PC-9 (cell line): ENCODE measurements at places on chromosomes 5 and 9.

DNA sequence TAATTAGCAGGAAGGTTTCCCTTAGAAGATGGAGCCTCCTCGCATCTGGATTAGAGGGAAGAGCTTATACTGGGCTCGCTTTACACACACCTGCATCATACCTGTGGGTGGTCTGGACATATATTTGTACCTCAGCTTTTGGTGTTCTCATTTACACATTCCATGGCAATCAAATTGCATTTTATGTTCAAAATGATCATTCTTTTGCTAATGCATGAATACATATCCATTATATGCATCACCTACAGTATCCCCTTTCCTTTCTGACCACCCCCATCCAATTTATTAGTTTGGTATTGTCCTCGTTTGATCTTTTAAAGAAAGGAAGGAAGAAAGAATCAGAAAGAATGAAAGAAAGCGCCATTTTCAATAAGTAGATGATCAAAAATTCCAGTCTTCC lies 251.5 kb downstream of the SLF1 start:
- no peak for DNase-seq

DNA sequence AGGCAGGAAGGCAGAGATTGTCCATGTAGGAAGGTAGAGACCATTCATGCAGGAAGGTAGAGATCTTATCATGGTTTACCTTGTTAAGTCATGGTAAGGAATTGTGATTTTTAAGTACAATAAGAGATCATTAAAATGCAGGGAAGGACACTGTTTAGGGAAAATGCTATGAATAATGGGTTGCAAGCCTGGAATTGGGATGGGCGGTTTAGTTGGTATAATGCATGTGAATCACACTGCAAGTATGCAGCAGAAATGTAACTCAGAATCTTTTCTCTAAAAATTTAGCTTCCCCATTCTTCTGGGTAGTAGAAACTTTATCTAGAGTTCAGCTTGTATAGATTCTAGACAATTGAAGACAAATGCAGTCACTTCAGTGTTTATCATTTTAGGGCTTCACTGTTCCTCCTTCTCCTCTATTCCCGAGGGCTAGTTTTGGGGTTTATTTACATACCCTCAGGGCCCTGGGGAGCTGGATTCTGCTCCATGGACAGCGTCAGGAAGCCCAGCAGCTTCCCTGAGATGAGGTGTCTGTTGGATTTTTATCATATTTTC lies 212.0 kb downstream of the SREK1 start:
- no peak for DNase-seq

DNA sequence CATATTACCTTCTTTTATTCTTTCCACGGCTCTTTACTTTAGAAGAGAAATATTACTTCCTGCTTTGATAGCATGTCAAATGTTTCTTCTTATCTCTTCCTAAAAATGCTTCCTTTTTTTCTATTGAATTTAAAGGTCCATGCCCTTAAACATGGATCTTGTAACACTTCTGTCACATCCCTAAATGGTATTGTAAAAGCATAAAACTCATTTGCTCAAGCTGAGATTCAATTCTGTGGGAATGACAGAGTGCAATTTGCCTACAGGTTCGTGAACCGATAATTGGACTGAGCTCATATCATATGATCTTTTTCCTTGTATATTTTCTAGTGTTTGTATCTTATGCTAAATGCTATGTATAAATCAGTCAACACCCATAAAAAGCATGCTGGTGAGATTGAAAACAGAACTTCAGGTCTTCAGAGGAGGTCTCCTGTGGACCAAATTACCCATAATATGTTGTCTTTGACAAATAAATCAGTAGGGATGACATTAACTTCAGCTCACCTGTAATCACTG lies 429.3 kb downstream of the TMEM232 start:
- no peak for DNase-seq

DNA sequence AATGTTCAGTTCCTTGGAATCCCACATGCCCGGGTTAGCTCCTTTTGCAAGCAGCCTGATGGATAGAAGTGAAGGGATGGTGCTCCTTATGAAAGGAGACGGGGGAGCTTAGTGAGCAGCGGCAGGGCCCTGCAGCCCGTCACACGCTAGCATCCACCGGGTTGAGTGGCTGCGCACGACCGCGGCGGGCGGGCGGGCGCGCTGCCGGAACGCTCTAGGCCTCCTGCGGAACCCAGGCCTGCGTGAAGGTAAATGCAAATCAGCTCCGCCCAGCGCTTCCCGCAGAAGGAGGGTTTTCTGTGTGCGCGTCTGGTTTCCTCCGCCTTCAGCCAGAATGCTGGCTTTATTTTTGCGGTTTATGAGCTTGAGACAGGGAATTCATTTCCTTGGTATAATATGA lies 19.8 kb downstream of the IL12B start:
- peak; percentile 42 for DNase-seq

DNA sequence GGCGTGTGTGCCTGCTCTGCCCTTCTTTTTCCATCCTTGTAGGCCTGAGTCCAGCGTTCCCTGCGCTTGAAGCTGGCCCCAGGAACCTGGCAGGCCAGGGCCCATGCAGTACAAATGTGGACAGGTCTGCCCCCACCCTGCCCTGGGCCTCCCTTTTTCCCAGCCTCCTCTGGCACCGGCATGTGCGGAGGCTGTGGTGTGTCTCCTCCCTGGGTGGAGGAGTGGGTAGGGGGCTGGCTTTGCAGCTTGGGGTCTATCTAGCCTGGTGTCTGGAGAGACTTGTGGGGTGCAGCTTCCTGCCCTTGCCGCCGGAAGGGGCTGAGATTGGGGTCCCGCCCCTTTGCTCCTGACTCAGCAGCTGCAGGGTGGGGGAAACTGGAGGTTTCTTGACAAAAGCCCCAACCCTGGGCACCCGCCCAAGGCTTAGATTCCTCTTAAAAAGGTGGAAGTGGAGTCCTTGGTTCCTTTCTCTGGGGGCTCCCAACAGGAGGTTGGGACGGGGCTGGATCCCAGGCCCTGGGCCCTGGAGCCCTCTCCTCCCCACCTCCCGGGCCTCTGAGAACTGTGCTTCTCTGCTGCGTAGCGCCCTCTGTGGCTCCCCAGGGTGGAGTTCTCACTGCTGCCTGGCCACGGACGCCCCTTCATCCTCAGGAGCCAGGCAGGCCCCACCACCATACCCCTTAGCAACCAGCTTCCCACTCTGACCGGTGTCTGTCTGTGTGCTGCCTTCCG lies 18.0 kb downstream of the RXRA start:
- DNase-seq = no peak

GRCh38 chr5:181187500-181188213 lies 17.3 kb downstream of the TRIM7 start:
- DNase-seq = peak; percentile 84

GRCh38 chr9:33128570-33128969 lies 38.6 kb downstream of the B4GALT1 start:
- no peak for DNase-seq

DNA sequence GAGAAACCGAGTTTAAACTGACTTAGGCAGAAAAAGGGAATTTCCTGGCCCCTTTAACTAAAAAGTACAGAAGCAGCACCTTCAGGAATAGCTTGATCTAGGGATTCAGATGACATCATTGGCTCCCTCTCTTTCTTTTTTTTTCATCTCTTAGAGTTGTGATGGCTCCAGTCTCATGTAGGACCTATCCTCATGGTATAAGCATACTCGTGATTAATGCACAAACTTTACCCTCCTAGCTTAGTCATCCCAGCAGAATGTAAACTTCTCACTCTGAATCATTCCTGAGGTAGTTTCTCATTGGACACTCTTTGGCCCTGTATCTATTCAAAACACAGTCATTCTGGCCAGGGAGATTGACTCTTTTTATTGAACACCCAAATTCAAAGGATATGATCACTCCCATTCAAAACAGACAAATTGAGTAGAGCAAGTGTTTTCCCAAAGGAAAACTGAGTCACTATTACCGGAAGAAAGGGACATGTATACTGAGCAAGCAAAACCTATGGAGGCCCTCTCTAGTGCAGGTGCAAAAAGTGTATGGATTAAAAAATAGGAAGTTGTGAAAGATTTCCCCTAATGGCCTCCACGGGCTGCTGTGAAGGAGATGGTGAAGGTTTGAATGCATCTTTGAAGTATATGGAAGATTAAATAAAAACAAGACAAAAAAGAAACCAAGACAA lies 27.6 kb upstream of the SMIM23 start:
- DNase-seq = peak; percentile 92

DNA sequence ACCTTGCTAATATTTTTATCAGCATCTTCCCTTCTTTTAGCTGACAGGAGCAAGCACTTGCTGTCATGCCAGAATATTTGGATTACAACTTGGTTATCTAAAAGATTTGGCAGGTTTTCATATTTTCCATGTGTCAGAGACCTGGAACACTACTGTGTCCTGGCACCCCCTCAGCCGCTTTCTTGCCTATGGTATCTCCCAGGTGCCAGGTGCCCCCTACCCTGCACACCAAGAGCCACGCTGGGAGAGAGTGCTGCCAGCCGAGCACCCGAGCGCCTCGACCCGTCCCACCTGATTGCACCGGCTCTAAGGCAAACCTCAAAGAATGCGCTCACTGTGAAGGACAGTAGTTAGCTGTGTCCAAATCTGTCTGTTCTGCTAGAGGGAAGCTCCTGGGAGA lies 84.8 kb downstream of the GTF3C4 start:
- DNase-seq = no peak

DNA sequence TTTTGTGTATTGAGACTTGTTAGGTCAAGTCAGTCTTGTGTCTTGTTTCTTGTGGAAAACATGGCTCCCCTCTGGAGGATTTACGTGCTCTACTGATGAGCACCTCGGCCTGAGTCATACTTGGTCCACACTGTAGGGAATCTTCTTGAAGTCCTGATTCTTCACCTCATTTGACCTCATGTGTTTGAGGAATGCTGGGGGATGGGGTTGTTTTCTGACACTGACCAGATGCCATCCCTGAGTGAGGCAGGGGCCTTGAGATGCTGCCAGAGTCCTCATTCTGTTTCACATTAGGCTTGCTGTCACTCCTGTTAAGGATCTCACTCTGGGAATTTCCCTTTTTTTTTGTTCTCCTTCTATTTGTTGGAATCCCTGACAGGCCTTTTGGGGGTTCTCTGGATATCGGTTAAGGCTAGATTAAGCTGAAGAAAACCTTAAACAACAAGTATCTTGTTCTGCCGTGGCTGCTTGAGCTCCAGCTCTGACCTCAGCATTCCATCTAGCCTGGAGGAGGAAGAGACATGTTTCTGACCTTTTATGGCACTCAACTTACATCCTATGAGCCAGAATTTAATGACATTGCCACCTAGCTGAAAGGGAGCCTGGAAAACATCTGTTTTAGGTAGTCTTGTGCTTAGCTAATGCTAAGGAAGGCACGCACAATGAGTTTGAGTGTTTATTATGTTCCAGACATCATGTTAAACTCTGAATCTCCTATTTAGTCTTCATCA lies 20.6 kb downstream of the TCOF1 start:
- DNase-seq = no peak

GRCh38 chr5:43281840-43282658 lies 31.2 kb downstream of the HMGCS1 start:
- DNase-seq = no peak

DNA sequence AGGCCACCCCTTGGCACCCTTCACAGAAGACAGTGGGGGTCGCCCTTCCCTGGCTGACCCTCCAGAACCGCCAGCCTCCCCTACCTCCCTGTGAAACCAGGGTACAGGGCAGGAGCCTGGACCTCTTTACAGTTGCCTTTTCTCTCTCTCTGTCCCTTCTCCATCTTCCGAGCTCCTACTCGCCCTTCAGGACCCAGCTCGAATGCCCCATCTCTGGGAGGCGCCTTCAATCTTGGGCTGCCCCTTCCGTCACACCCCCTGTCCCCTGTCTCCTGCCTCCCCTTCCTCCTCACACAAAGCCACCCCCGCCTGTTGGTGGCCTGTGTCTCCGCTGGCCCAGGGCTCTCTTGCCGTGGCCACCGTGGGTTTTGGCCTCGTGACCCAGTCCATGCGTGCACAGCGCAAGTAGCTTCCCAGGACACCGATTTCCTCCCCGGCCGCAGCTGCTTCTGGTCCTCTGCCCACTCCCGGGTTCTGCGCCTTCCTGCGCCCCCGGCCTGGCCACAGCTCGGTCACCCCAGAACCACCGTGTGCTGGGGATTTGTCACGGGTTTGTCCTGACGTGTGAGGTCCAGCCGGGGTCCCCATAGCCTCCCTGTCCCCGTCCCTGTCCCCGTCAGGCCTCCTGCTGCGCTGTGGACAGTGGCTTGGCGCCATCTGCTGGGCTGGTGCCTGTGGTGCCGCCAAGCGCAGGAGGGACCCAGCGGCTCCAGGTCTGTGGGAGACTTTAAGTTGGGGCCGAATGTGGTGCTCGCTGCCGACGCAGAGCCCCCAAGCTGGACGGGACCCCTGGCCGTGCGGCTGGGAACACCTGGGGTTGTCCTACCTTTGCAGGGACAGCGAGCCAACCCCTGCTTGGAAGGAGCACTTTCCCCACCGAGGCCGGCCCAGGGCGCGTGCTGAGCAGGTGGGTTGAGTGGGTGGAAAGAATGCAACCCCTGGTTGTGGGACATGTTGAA lies 4.0 kb upstream of the TMEM250 start:
- peak; percentile 74 for DNase-seq

GRCh38 chr5:138230981-138231589 lies 18.0 kb upstream of the CDC23 start:
- no peak for DNase-seq

DNA sequence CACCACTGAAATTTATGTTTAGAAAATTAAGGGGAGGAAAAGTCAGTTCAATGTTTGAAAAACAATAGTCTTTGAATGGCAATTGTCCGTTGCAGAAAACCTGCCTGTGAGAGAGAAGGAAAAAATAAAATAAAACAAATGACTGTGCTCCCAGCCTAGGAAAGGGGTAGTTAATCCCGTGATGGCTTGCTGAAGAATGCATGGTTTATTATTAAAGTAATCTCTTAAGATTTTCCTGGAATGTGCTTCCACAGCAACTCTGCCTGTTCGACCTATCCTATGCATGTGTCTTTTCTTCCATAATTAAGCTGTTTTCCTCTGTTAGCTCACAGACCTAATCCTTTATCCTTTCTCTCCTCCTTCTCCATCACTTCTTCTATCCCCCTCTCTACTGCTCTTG lies 2.4 kb upstream of the DAB2 start:
- no peak for DNase-seq

GRCh38 chr9:71733176-71733575 lies 35.1 kb downstream of the CEMIP2 start:
- DNase-seq = no peak

GRCh38 chr5:66888613-66889012 lies 292.4 kb downstream of the MAST4 start:
- DNase-seq = no peak

DNA sequence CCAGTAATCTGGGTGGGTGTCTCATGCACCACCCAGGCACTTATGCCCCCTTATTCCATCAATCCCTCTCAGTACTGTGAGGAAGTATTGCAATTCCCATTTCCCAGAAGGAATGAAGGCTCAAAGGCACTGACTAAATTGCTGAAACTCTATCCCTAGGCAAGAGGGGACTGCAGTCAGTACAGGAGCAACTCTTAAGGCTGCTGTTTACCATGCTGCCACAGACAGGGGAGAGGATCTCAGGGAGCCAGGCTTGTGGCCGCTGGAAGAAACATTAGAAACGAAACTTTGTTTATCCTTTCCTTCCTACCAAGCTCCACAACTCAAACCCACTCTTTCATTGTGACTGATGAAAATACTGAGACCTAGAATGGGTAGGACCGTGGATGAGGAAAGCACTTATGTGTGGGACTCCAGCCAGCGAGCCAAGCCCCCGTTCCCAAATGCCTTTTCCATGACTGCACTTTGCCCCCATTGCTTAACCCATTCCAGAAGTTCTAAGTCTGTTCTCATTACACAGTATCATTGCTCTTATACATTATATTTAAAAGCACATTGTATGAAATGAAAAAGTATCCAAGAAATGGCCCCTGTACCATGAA lies 54.3 kb downstream of the TLE1 start:
- no peak for DNase-seq

- DNase-seq = no peak
Observed at GRCh38 chr5:99019254-99019653, 90.4 kb upstream of the CHD1 start.

GRCh38 chr5:149170299-149170698 lies 29.0 kb downstream of the ABLIM3 start:
- DNase-seq = no peak

GRCh38 chr9:95822583-95823431 lies 52.7 kb upstream of the ERCC6L2 start:
- DNase-seq = peak; percentile 53
